ENCODE measurements at places on chromosomes 6 and 20.

DNA sequence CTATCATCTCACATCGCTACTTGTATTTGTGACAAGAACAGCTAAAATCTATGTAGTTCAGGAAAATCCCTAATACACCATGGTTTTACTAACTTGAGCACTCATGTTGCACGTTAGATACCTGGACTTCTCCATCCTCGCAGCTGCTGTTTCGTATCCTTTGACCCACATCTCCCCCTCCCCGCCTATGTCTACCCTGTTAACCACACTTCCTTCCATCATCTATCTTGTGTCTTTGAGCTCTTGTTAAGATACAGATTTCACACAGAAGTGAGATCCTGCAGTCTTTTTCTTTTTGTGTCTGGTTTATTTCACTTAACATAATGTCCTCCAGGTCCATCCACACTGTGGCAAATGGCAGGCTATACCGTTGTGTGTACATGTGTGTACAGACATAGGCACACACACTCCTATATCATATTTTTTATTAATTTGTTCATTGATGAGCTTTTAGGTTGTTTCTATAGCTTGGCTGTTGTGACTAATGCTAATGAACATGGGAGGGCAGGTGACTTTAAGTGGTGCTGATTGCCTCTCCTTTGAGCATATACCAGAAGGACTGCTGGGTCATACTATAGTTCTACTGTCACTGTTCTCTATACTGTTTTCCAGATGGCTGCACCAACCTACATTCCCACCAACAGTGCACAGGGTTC lies 117.8 kb downstream of the WDR27 start:
- DNase-seq = no peak

DNA sequence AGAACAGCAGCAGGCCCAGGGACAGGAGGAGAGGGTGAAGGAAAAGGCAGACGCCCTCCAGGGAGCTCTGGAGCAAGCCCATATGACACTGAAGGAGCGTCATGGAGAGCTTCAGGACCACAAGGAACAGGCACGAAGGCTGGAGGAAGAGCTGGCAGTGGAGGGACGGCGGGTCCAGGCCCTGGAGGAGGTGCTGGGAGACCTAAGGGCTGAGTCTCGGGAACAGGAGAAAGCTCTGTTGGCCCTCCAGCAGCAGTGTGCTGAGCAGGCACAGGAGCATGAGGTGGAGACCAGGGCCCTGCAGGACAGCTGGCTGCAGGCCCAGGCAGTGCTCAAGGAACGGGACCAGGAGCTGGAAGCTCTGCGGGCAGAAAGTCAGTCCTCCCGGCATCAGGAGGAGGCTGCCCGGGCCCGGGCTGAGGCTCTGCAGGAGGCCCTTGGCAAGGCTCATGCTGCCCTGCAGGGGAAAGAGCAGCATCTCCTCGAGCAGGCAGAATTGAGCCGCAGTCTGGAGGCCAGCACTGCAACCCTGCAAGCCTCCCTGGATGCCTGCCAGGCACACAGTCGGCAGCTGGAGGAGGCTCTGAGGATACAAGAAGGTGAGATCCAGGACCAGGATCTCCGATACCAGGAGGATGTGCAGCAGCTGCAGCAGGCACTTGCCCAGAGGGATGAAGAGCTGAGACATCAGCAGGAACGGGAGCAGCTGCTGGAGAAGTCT lies 25.5 kb downstream of the C20orf173 start:
- no peak for DNase-seq

DNA sequence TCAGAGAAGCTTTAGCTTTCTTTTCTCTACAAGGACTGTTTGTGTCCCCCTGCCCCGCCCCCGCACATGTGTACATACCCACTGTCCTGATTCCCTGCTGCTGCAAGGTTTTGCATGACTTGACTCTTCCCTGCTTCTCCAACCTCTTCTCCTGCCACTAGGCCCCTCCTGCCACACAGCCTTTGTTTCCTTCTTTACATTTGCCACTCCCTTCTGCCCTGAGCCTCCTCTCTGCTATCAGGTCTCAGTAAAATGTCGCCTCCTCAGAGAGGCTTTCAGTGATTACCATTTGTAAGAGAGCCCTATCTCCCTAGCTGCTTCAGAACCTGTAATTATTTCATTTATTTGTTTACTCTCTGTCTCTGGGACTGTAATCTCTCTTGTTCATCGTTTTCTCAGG lies 56.4 kb upstream of the VSTM2L start:
- DNase-seq = no peak

GRCh38 chr6:94350833-94351232 lies 931.5 kb upstream of the EPHA7 start:
- DNase-seq = no peak

DNA sequence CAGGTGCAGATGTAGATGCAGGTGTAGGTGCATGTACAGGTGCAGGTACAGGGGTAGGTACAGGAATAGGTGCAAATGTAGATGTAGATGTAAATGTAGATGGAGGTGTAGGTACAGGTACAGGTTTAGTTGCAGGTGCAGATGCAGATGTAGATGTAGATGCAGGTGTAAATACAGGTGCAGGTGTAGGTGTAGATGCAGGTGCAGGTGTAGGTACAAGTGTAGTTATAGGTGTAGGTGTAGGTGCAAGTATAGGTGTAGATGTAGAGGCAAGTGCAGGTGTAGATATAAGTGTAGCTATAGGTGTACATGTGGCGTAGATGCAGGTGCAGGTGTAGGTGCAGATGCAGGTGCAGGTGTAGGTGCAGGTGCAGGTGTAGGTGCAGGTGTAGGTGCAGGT lies 34.2 kb upstream of the CDH4 start:
- no peak for DNase-seq

GRCh38 chr6:167267921-167268401 lies 23.2 kb upstream of the UNC93A start:
- no peak for DNase-seq

GRCh38 chr20:50464026-50464724 lies 46.0 kb upstream of the PTPN1 start:
- DNase-seq = peak; percentile 80

GRCh38 chr6:19811397-19812079 lies 25.6 kb upstream of the ID4 start:
- no peak for DNase-seq

DNA sequence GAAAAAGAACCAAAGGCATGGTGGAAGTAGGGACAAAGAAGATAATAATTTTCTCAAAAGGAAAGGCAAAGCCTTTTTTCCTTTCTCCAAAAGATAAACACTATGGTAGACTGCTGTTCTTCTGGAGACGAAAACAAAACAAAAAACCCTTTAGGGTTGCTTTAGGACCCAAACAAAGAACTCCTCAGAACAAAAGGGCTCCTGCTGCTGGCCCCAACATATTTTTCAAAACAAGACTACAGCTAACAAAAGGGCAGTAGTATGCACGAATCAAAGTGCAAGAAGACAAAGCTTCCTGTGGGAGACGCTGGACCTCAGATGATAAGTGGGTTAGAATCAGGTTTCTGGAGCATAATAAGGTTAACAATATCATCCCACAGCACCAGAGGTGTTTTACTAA lies 15.8 kb downstream of the NCOA5 start:
- DNase-seq = no peak

GRCh38 chr6:45072673-45073072 lies 255.5 kb upstream of the RUNX2 start:
- no peak for DNase-seq

GRCh38 chr20:38550274-38550673 lies 30.7 kb upstream of the ADIG start:
- no peak for DNase-seq

- DNase-seq = no peak
Observed at GRCh38 chr20:49794336-49795134, 18.1 kb upstream of the SLC9A8 start.

DNA sequence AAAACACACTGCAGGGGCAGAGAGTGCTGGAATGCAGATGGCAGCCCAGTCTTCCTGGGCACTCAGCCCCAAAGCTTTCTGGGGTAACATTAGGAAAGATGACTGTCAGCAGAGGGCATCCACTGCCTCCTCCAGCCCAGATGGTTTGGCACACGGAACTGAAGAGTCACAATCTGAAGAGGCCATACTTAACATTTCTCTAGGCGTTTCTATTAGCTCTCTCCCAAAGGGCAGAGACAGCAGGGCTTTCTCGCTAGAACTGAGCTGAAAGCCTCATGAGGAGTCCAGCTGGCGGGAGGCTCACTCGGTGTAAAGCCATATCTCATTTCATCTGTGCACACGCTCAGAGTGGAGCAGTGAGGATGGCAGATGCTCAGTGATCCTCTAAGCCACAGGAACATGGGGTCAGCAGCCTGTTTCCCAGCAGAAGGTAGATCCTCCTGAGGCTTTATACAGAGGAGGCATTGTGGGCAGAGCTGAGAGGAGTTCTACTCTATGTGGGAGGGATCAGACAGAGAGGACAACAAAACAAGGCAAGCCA lies 28.1 kb downstream of the ALDH8A1 start:
- DNase-seq = no peak

- peak; percentile 79 for DNase-seq
Observed at GRCh38 chr6:63764318-63764916, 128.8 kb downstream of the PHF3 start.

DNA sequence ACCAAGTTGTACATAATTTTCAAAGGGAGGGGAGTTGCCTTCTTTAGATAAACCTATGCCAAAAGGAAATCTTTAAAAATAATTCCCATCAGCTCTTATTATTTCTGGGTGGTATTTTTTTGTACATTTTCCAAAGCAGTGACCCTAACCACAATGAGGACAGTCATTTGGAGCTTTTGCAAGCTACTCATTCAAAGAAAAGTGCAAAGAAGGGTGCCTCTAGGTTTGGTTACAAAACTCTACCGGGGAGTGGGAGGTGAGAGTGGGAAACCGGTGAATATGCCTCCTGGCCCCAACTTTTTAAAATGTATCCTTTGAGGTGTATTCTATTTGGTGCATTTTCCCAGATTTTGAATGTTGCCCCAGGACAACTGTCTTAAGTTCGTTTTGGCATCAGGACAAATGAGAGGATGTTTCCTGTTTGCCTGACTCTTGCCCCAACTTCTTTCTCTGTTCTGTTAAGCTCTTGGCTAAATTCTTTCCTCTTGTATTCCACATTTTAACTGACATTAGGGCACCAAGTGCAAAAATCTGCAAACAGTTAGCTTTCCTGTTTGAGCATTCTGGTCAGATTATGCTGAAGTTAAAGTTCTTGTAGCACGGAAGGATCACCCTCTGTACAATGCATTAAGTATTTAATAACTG lies 78.9 kb downstream of the SLX4IP start:
- DNase-seq = no peak

DNA sequence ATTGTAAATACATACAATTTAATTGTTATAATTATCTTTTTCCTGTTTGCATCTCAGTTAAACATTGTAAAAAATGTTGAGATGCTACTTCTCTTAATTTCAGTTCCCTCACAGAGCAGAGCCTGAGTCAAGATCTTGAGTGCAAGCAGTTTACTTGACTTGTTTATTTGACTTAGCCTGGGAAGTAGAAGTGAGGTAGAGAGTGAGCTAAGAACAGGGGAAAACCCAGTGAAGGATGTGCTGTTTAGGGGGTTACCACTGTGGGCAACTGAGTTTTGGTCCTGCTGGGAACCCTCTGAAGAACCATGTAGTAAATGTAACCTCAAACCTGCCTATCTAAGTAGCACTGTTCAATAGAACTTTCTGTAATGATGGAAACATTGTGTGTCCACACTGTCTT lies 495.2 kb upstream of the FLRT3 start:
- DNase-seq = no peak

- no peak for DNase-seq
Observed at GRCh38 chr20:41394931-41395666, 28.5 kb upstream of the EMILIN3 start.

- no peak for DNase-seq
Observed at GRCh38 chr6:25320459-25320858, 41.3 kb downstream of the CARMIL1 start.

DNA sequence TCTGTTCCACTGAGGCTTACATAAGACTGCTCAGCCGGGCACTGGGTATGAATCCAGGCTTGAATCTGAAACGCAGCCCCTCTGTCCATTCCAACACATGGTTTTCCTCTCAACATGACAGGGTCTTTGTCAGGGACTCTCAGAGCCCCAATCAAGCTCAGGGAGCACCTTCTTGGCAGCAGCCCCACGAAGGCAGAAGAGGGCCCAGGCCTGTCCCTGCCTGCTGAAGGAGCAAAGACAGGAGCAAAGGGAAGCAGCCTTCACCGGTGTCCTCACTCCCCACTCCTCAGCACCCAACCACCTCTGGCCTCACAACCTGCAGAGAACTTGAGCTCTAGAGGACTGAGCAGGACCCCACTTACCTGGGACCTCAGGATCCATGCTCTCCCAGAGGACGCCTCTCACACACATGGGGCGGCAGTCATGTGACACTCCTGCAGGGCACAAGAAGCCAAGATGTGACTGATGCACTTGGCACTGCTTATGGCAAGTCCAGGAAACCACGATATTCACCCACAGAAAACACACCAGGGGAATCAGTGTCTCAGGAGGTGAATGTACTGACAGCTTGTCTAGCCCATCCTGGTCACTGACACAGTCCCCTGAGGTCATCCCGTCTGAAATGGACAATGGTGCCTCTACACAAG lies 4.3 kb downstream of the SNHG17 start:
- no peak for DNase-seq

- no peak for DNase-seq
Observed at GRCh38 chr20:44032583-44033331, 118.1 kb downstream of the TOX2 start.

GRCh38 chr20:23456873-23457272 lies 4.2 kb upstream of the CST11 start:
- no peak for DNase-seq

- DNase-seq = no peak
Observed at GRCh38 chr6:80523531-80523997, 417.1 kb downstream of the BCKDHB start.

- no peak for DNase-seq
Observed at GRCh38 chr20:47809161-47809960, 24.1 kb upstream of the SULF2 start.

- DNase-seq = no peak
Observed at GRCh38 chr6:33663727-33664449, 42.8 kb downstream of the ITPR3 start.

GRCh38 chr20:31903627-31904386 lies 33.4 kb downstream of the TTLL9 start:
- no peak for DNase-seq

- DNase-seq = no peak
Observed at GRCh38 chr20:11063444-11063843, 389.6 kb upstream of the JAG1 start.

GRCh38 chr6:52340603-52340880 lies 21.4 kb upstream of the PAQR8 start:
- DNase-seq = no peak

GRCh38 chr20:49889935-49890333 lies 25.4 kb downstream of the SPATA2 start:
- DNase-seq = no peak

- peak; percentile 47 for DNase-seq
Observed at GRCh38 chr6:7106215-7106751, 1.5 kb upstream of the RREB1 start.
